Naive B cell (primary cell): ENCODE measurements at places on chromosomes 3 and 15. TPM values are rescaled to one million over a fixed set of nuclear protein-coding genes. Genes with fewer than 3 reads are reported as not detected.

GRCh38 chr15:38877471-38877870 lies 312.9 kb upstream of the RASGRP1 start:
- no peak for DNase-seq
- H3K27me3 ChIP-seq = peaks cover 5% of the 10 kb centered on the region
- H3K36me3 ChIP-seq = no peaks in the 10 kb centered on the region
- no peak overlapping the region for H3K4me3 ChIP-seq
- H3K4me1 ChIP-seq = no peaks in the 10 kb centered on the region

DNA sequence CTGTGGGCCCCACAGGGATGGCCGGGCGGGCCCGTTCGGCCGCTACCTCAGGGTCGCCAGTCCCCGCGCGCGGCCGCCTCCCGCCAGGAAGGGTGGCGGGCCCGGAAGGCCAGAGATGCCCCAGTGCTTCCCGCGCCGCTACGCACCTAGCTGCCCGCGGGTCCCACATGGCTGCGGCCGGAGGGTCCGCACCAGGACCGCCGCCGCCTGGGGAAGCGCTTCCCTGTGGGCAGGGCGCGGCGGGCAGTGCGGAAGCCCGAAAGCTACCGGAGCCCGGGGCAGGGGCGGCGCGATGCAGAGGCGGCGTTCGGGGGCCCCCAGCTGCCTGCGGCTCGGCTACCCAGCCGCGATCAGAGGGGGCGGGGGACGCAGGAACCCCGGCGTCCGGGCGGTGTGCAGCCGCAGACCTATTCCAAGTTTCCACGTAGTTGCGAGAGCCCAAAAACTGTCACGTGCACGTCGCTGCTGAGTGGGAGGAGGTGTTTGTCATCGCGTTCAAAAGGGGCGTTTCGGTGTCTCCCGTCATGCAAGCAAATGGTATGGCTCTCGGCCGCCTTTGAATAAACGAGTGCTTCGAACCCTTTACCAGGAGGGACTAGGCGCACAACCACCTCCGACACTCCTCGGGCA lies at the start of gene TRANK1:
Gene TRANK1, minus strand, starts transcription at position 414 of the 630 bp plus-strand sequence. Its CDS starts 245 bp downstream, at position 169.
- H3K4me3 ChIP-seq = peak within 1 kb of the TSS; percentile 90
- H3K27ac ChIP-seq = peak within 1 kb of the TSS; percentile 88
- peak; percentile 71 for DNase-seq
- peaks cover 8% of the 10 kb centered on the region for H3K36me3 ChIP-seq

GRCh38 chr3:62548528-62549205 lies 175.3 kb upstream of the FEZF2 start:
- H3K27ac ChIP-seq = no peak overlapping the region
- no peaks in the 10 kb centered on the region for H3K4me1 ChIP-seq
- no peaks in the 10 kb centered on the region for H3K36me3 ChIP-seq
- no peak for DNase-seq
- no peak overlapping the region for H3K4me3 ChIP-seq

The CKMT1A gene
- polyA plus RNA-seq = not detected
